Brain microvascular endothelial cell (primary cell): ENCODE measurements at places on chromosomes 2 and 18.
A peak's percentile ranks its signal among the peaks of the same experiment; 100 is the strongest.

- DNase-seq: no peak
These were observed 1.2 kb downstream of the ATG9A start for GRCh38 chr2:219228041-219228910.

DNA sequence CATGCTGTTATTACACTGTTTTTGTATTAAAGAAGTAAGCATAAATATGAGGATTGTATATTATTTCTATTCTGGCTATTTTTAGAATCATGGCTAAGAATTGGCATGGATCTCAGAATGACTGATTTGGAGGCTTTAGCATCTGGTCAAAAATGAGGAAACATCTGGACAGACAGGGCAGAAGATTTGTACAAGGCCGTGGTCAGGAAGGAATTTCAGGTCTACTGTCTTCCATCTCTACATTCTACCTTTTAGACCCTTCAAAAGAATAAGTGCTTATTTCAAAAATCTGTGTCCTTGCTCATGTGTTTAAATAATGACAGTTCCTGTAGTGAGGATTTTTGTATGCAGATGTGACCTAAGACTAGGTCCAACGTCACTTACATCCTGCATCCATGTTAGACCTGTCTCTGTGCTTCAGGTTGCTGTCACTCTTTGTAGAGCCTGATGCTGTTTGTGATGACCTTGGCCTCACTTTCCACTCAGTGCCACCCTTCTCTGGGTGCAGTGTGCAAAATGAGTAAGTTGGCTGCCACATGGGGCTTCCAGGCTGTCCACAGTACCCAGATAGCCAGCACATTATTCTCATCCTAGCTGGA is 54.7 kb upstream of the B3GNT2 start:
- DNase-seq: no peak

DNA sequence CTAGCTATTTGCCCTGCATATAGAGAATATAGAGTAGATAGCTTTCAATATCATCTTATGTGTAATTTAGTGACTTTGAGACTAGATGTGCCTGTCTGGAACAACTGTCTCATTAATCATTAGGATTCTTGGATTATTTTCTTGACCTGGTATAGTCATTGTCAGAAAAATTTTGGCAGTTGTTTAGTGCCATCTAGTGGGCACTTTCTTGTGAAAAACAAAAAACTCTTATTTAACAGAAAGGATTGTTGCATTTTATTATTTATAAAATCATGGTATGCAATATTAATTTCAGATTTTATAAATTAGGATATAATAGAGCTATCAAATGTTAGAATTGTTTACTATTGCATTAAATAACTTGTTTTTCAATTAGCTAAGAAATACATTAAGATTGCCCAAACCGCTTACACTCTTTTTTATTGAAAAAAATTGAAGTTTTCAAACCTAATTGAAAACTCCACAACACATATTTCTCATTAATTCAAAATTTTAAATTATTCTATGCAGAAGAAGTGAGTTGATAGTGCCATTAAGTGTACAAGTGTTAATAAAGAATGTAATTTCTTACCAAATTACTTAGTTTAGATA is 80.3 kb downstream of the DYNAP start:
- DNase-seq: peak; percentile 36

DNA sequence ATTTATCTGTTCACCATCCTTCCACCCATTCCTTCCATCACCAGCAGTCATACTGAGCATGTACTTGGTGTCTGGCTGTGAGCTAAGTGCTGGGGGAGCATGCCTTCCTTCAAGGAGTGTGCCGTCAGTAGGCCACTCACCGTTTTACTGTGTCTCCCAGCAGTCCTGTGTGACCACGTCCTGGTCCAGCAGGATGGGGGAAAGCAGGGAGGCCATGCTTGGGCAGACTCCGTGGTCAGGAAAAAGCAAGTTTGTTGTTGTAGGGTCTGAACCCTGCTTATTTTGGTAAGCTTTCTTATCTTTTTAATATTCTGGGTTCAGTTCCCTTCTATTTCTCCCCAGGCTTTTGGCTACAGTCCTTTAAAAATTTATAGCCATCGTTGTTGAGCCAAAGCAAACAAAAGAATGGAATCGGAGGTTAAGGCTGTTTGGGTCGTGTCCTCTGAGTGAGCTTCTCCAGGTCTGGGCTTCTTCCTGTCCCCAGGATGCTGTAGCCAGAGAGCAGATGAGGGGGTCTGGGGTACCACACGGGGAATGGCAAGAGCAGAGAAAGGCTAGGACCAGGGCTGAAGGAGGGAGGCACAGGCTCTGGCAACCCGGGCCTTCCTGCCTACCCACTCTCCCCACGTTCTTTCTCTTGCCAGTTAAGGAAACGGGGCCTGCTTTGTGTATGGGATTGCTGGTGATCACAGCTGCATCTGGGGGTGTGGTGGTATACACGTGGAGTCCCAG is 13.5 kb downstream of the SLC30A3 start:
- DNase-seq: peak; percentile 36

GRCh38 chr2:28206762-28207161 is 185.9 kb upstream of the FOSL2 start:
- peak; percentile 47 for DNase-seq

GRCh38 chr18:79496978-79497637 is 101.4 kb downstream of the NFATC1 start:
- DNase-seq: peak; percentile 51

GRCh38 chr2:159169187-159169586 is 117.3 kb downstream of the WDSUB1 start:
- peak; percentile 14 for DNase-seq

DNA sequence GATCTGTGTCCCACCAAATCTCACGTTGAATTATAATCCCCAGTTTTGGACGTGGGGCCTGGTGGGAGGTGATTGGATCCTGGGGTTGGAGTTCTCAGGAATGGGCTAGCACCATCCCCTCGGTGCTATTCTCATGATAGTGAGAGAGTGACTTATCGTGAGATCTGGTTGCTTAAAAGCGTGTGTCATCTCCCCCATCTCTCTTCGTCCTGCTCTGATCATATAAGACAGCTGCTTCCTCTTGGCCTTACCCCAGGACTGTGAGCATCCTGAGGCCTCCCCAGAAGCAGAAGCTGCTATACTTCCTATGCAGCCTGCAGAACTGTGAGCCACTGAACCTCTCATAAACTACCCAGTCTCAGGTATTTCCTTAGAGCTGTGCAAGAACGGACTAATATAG is 163.7 kb upstream of the NDUFV2 start:
- DNase-seq: no peak

DNA sequence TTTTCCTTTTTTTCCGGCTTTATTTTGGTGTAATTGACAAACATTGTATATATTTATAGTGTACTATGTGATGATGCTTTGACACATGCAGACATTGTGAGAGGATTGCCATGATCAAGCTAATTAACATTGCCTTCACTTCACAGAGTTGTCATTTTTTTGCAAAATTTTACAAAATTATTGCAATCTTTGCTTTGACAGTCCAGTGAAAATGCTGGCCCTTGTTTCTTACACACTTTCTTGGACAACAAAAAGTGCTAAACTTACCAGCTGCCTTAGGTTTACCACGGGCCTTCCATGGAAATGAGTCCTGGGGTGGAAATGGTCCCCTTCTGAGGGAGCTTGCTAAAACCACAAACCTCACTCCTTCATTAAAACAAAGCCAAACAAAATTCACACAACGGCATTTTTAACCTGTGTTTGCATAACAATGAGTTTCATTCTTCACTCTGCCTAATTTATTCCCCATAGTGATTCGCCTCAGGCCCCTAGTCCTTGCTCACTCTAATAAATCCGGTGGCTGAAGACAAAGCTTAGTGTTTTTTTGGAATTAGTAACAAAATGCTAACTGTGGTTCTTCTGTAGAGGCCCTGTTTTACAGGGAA is 32.2 kb downstream of the LINC00305 start:
- no peak for DNase-seq

DNA sequence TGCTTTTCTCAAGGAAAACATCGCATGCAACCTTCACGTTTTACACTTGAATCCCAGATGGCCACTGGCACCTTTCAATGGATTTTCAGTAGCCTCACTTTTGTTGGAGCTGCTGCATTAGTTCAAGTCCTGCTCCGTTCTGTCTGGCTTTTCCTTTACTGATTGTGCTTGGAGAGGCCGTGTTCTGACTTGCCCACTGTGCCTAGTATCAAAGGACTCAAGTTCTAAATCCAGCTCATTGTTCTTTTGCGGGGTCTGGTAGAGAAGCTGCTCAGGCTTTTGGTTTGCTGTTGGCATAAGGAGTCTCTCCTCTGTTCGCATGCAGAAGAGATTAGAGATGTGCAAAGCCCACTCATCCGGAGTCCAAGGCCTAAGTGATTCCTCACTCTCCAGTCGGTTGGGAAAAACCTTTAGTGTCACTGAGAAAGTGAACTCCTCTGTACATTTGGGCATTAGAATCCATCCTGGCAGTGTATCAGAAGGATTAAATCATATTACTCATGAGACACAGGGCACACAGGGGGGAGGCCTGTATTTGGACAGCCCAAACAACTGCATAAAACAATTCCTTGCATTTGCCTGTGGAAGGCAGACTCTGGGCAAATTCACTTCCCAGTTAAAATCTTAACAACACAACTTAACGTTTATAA is 69.7 kb downstream of the NCK2 start:
- no peak for DNase-seq

- DNase-seq: no peak
These were observed 16.2 kb upstream of the RAB11FIP5 start for GRCh38 chr2:73128841-73129535.

DNA sequence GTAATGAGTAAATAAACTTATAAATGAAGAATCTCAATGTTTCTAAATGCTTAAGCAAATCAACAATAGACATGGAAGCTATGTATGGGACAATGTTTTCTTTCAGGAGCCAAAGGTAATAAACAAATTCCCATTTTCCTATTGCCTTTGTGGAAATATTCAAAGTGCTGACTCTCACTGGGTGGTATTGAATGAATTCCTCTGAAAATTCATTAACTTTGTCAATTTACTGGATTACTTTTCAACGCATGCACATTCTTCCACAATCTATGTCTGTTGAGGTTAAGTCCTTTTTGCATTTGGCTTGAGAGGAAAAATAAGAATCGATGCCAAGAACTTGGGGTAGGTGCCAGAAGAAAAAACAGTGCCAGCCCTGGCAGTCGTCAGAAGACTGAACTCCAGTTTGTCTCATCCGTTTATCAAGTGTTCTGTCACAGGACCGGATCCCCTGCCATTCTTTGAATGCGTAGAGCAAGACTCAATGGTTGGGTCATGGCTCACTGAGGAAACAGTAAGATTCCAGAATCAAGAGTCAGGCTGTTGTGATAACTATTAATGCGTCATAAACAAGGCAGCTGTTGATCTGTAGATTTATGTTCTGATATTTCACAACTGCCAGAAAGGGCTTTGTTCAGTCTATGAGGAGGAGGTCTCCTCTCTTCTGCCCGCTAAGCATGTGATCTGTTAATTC is 133.3 kb downstream of the GFPT1 start:
- peak; percentile 100 for DNase-seq

DNA sequence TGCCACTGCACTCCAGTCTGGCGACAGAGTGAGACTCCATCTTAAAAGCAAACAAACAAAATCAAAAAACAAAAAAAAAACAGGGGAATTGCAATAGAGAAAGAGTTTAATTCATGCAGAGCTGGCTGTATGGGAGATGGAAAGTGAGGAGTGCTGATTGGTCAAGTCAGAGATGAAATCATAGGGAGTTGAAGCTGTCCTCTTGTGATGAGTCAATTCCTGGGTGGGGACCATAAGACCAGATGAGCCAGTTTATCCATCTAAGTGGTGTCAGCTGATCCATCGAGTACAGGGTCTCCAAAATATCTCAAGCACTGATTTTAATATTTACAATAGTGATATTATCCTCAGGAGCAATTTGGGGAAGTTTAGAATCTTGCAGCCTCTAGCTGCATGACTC is 45.3 kb downstream of the FRZB start:
- peak; percentile 10 for DNase-seq

DNA sequence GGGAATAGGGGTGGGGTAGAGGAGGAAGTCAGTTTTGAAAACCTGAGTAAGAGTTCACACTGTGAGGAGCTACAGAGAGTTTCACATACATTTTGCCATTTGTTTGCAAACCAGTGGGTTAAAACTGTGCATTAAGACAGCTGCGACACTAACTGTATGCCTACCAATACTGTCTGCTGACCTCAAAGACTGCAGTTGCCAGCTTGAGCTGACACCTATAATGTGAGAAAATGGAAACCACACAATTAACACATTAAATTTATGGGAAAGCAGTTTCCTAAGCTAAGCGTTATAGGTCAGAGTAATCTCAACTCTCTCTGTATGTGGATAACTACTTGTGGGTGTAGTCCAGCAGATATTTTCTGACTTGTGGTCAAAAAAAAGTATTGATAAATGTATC is 756.6 kb upstream of the GCFC2 start:
- no peak for DNase-seq

DNA sequence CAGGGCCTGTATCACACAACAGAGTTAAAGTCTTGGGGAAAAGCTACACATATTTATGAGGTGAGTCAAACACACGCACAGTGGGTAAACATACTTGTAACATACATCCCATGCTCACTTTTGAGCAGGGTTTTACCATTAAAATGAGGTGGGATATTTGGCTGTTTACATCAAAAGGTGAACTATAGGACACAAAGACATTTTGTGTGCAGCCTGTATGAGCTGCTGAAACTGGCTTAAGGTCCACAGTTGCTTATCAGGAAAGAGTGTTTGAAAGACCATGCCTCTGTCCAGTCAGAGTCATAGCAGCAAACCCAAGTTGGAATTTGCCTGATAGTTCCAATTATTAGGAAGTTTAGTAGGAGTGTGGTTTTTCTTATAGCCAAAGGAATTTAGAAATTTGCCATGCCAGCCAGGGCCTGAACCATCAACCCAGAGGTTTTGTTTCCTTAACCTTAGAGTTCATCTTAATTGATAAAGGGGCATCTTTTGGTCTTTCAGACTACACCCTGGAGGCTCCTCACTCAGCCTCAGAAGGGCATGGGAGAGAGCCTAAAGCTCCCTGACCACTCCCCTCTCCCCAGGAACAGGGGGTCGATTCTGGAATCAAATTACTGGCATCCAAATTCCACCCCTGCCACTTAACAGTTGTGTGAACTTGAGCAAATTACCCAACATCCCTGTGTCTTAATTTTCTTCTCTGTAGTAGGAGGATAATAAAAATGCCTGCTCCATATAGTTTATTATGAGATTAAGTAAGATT is 29.9 kb upstream of the L3MBTL4 start:
- no peak for DNase-seq

DNA sequence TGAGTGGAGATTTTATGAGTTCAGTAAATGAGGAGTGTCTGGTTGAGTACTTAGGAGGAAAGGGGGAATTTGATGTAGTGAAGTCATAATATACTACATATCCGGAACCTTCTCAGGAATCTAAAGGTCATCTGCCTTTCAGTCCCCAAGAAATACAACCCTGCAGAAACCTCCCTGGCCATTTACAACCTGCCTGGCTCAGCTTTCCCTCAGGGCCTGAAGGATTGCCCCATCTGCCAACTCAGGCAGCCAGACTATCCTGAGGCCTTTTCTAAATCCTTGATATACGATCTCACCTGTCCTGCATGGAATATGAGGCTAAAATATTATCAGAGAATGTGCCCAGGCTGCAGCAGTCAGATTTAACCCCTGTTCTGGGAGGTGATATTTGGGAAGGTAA is 165.4 kb upstream of the SPOPL start:
- DNase-seq: no peak

- DNase-seq: no peak
These were observed 153.9 kb upstream of the SOX11 start for GRCh38 chr2:5538313-5538712.

GRCh38 chr2:120786038-120786960 is 50.6 kb downstream of the GLI2 start:
- no peak for DNase-seq
